ENCODE measurements at places on chromosomes 3 and 15.

- DNase-seq, result no peak
These were observed 181.2 kb upstream of the MME start for GRCh38 chr3:154898916-154899315.

GRCh38 chr15:44775953-44776352 lies 39.6 kb downstream of the TRIM69 start:
- DNase-seq, result no peak

DNA sequence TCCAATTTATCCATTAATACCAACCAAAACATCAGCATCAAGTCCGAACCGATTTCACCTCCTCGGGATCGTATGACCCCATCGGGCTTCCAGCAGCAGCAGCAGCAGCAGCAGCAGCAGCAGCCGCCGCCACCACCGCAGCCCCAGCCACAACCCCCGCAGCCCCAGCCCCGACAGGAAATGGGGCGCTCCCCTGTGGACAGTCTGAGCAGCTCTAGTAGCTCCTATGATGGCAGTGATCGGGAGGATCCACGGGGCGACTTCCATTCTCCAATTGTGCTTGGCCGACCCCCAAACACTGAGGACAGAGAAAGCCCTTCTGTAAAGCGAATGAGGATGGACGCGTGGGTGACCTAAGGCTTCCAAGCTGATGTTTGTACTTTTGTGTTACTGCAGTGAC lies 20.8 kb downstream of the LYSMD4 start:
- DNase-seq, result no peak

DNA sequence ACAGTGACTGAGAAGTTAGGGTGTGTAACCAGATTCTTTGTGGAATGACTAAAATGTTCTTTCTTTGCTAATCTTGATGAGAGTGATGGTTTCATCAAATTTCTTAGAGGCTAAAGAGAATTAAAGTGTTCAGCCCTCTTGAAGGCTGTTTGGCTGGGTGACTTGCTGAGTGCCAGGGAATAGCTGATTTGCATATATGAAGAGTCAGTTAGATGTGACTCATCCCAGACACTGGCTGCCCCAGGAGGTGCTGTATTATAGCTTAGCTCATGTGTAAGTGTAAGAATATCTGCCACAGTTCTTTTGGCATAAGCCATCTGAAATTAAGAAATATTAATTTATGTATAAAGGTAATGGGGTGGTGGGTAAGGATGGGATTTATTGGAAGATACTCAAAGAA lies 535.1 kb downstream of the NLGN1 start:
- DNase-seq, result peak; percentile 86

DNA sequence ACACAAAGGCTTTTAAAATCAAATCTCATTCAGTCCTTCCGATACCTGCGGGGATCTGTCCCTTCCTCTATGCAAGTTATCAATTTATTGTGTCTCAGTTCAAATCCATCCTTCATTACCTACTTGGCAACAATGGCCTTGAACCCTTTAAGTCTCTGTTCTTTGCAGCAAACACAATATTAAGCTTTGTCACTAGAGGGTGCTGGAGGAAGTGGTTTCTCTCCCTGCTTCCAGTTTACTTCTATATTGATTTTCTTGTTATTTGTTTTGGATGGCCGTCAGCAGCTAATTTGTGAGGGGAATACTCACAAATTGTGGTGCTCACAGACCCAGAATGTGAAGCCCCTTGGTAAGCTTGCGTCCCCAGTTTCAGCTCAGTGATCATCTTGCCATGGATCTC lies 278.3 kb downstream of the FGF12 start:
- DNase-seq, result peak; percentile 13

GRCh38 chr3:46536758-46537157 lies 29.3 kb downstream of the LRRC2 start:
- peak; percentile 35 for DNase-seq

- peak; percentile 68 for DNase-seq
These were observed 7.2 kb downstream of the COX17 start for GRCh38 chr3:119669906-119670570.

Data from M059J (cell line).